ENCODE measurements at places on chromosomes 2 and 18. TPM values are rescaled to one million over a fixed set of nuclear protein-coding genes. Genes with fewer than 3 reads are reported as not detected.

Gene DNAH7
- total RNA-seq = not detected

Gene C2orf66
- 0.13 TPM for total RNA-seq

- no peak for DNase-seq
- H3K27me3 ChIP-seq = no peaks in the 10 kb centered on the region
- no peak overlapping the region for H3K4me3 ChIP-seq
These were observed 33.5 kb upstream of the CACNB4 start for GRCh38 chr2:152132306-152132705.

Gene CYTIP
- total RNA-seq = 222 TPM

- H3K27me3 ChIP-seq = peaks cover 14% of the 10 kb centered on the region
- no peak for DNase-seq
- no peak overlapping the region for H3K27ac ChIP-seq
These were observed 104.6 kb downstream of the VIT start for GRCh38 chr2:36801088-36801487.

Data from activated CD8-positive, alpha-beta T cell treated with anti-CD3 and anti-CD28 coated beads, Interleukin-2, amount 10 ng/mL, durations not matched to agents 7 days and 5 days (primary cell).